ENCODE measurements at places on chromosomes 2 and 18. TPM values are rescaled to one million over a fixed set of nuclear protein-coding genes. Genes with fewer than 3 reads are reported as not detected.

DNA sequence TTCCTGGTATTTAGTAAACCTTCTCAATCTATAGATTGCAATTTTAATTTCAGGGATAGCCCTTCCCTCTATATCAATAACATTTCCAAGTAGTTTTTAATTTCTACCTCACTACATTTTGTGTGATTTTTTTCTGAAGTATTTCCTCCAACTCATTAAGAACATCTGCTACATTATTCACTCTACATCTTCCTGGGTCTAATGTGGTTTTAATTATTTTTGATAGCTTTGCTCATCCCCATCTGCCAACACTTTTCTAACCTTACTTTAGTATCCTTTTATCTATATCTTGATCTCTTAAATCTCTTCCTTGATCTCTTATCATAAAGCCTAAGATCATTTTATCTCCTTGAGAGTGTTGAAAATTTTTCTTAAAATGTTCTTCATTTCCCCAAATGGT lies 278.3 kb upstream of the CYP26B1 start:
- no peak for DNase-seq

- no peak for DNase-seq
Observed at GRCh38 chr2:21821672-21822227, 698.0 kb downstream of the TDRD15 start.

DNA sequence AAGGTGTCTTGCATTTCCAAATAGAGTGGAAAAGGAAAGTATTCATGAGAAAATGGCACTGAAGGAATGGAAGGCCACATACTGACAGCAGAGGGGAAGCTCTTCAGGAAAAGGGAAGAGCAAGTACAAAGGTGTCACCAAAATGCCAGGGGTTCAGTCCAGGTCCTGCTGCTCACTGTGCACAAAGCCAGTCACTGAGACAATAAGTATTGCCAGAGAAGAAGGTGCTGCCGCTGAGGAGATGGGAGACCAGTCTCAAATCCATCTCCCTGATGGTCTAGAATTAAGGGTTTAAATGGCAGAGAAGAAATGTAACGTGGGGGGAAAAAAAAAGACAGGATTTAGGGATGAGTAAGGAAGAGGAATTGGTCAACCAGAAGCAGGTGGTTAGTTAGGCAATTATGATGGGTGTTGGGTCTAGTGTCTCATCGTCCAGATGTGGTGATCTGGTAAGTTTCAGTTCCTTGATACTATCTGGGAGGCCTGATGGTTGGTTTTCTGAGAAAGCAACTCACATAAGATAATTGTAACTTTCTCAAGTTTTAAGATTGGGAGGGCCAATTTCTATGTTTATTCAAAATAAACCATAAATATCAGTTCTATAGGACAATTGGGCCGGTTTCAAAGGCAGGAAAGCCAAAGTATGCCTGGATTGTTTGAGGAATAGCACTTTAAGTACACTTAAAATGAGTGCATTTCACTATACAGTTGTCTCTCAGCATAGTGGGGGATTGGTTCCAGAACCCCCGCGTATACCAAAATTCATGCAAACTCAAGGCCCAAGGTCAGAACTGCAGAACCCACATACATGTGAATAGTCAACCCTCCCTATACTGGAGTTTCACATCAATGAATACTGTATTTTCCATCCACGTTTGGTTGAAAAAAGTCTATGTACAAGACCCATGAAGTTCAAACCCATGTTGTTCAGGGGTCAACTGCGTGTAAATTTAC lies 109.1 kb upstream of the DNAJC10 start:
- no peak for DNase-seq

DNA sequence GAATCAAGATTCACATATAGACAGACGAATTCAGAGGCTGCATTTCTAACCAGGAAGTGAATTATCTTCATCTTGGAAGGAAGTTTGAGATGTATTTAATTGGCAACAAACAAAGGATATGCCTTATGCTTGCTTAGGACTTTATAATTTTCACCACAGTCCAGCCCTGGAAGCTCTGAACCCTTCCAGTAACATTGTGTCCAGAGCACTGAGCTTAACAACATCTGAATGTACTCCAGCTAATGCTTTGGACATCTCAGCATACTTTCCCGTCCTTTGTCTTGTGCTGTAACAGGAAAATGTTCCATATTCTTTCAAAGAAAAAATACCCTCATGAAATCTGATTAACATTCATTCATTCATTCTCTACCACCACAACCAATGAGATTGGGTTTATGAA lies 136.3 kb upstream of the SPATS2L start:
- DNase-seq = no peak

DNA sequence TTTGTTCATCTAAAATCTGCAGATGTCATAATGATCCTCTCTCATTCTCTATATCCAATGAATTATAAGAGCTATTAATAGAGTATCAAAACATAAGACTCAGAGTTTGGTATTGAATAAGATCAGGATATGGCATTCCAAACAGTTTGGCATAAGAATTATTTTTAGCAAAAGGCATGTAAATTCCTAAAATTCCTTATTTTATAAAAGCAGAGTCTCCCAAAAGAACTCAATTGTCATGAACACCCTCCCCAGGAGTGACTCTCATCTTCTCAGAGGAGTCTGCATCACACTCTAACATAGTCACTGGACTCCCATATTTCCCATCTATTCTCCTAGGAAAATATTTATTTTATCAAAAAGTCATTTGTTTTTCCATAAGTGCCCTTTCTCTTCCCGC lies 1710.2 kb upstream of the SLC39A10 start:
- no peak for DNase-seq

Gene LRRTM1
- total RNA-seq = not detected

Gene NTSR2
- not detected for total RNA-seq

Measured in renal cortical epithelial cell (primary cell).